ENCODE measurements at places on chromosomes 3 and 15.

DNA sequence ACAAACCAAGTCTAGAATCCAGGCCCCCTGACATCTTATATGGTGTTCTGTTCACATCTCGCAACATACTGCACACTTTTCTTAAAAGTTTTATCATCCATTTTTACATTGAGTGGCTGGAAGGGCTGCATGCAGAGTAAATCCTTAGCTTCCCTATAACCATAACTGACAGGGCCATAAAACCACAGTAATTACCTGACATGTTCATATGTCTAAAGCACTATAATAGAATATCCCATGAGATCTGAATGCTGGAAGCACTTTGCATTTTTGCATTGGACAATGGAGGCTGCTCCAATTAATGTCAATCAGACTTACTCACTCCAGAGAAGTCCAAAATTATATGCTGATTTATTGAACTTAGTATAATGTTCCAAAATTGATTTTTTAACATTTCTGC, 86.6 kb upstream of the HES1 start:
- DNase-seq: no peak

DNA sequence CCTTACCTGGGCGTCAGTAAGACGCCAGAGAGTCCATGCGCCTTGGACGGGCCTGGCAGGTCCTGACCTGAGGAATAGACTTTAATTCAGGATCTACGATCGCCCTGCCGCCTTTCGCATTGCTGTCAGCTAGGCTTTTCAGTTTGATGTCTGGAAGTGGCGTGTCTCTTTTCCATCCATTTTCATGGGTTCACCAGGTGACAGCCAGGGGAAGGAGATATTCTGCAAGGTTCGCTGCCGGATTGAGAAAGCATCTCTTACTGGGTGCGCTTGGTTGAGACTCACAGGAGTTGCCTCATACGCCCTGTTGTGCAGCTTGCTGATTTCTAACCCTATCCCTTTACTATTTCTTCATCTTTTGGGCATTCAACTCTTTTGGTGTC, 7.4 kb downstream of the EPHA3 start:
- no peak for DNase-seq

DNA sequence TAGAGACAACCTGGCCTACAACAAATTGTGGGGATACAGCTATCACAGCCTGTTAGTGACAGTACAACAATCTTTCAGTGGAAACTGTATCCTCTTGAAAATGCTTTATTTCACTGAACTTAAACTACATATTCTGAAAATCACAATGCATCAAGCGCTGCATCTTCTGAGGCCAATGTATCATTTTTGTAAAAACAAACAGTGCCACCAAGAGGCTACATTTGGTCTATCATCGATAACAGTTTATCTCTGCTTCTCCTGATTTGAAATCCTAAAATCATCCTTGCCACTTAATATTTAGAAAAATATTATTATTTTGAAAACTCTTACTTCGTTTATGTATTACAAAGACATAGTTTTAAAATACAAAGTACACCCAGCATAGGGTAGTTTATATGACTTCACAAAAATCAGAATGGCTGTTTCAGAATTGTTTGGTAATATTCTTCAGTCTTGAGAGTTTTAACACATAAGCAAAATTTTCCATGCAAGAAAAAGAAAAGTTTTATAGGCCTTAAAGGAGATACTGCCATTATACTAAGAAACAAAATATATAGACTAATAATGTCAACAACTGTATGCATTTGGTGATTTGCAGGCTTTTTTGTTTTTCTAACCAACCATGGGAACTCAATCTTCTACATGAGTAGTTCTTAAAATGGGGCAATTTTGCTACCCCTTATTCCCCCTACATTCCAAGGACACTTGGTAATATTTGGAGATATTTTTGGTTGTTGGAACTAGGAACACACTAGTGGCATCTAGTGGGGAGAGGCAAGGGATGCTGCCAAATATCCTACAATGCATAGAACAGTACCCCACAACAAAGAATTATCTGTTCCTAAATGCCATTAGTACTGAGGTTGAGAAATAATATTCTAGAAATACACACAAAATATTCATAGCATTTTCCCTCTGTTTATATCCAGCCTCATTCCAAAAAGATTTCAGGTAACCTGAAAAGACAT, 42.3 kb downstream of the WDR72 start:
- no peak for DNase-seq

GRCh38 chr3:11382146-11382745, 110.0 kb downstream of the ATG7 start:
- no peak for DNase-seq

Data from stromal cell of bone marrow (primary cell).